ENCODE measurements at places on chromosomes 2 and 18. TPM values are rescaled to one million over a fixed set of nuclear protein-coding genes. Genes with fewer than 3 reads are reported as not detected.

Gene COLEC12
- total RNA-seq = not detected

Gene GKN1
- not detected for total RNA-seq

- DNase-seq = no peak
These were observed 54.7 kb downstream of the MYO1B start for GRCh38 chr2:191299866-191300265.

DNA sequence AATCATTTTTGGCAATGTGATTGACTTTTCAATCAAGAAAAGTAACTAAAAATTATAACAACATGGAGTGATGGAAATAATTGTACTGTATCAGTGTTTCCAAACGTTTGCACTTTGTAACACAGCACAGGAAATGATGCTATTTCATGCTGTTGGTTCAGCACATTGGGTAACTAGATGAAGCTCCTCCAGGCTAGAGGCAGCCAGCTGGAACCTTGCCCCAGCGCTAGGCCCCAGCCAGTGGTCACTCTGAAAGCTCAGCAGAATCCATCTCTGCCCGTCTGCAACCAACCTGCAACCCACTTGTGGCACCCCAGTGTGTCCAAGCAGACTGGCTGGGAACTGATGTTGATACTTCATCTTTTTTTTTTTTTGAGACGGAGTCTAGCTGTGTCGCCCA, 15.3 kb downstream of the UNC50 start:
- no peak for DNase-seq

DNA sequence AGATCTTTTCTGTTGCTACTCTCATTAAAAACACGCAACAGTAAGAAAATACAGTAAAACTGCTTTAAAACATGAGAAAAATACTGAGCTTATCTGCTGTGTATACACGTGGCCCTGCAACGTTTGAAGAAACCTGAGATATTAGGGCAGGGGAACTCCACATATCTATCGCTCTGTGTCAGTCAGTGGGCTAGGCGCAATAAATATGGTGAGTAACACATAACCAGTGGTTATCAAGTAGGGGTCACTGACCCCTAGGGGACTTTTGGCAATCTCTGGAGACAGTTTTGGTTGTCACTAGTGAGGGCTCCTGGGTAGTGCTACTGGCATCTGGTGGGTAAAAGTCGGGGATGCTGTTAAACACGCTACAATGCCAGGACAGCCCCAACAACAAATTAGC, 14.9 kb downstream of the STAT1 start:
- DNase-seq = no peak

GRCh38 chr2:147554521-147555107, 290.2 kb upstream of the ACVR2A start:
- DNase-seq = no peak

Measured in CD8-positive, alpha-beta T cell (primary cell).